ENCODE measurements at places on chromosomes 6 and 20.

- DNase-seq: no peak
These were observed 2.6 kb upstream of the HLA-B start for GRCh38 chr6:31359581-31359980.

DNA sequence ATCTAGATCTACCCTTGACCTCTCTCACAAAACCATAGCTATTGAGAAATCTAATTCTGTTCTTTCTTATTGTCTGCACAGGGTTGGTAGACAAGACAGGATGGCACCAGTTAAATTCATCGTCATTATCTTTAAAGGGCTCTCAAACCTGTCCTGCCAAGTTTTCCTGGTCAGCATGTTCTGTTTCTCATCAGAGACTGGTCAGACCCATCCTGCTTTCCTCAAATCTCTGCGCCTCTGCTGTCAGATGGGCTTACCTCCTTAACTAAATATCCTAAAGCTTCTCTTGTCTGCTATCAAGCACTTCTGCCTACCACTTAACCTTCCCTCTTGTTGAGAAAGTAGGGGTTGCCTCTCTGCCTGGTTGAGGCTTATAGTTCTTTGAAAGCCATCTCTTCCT is 125.2 kb downstream of the MYO6 start:
- DNase-seq: no peak

- no peak for DNase-seq
These were observed 266.5 kb upstream of the RIMS1 start for GRCh38 chr6:71619836-71620235.

- DNase-seq: no peak
These were observed 129.7 kb upstream of the MAP3K4 start for GRCh38 chr6:160861824-160862223.

DNA sequence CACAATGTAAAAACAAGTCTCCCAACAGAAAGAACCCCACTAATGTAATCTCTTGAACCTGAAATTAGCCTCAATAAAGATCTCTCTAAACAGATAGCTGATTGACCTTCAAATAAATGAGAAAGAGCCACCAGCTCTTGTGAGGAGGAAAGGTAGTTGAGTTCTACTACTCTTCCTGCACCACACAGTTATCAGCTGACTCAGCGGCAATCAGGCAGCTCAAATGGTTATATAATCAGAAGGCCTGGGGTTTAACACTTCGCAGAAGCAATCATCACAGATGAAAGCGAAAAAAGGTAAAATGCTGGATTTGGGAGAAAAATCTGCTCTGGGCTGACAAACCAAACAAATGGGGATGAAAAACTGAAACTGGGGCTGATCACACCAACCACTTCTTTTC is 91.8 kb downstream of the CHD6 start:
- no peak for DNase-seq

GRCh38 chr6:119347466-119348095 is 2.0 kb downstream of the MAN1A1 start:
- DNase-seq: no peak

- no peak for DNase-seq
These were observed 20.9 kb upstream of the VNN1 start for GRCh38 chr6:132734694-132735236.

GRCh38 chr20:18537651-18538050 is 29.6 kb upstream of the SMIM26 start:
- no peak for DNase-seq

DNA sequence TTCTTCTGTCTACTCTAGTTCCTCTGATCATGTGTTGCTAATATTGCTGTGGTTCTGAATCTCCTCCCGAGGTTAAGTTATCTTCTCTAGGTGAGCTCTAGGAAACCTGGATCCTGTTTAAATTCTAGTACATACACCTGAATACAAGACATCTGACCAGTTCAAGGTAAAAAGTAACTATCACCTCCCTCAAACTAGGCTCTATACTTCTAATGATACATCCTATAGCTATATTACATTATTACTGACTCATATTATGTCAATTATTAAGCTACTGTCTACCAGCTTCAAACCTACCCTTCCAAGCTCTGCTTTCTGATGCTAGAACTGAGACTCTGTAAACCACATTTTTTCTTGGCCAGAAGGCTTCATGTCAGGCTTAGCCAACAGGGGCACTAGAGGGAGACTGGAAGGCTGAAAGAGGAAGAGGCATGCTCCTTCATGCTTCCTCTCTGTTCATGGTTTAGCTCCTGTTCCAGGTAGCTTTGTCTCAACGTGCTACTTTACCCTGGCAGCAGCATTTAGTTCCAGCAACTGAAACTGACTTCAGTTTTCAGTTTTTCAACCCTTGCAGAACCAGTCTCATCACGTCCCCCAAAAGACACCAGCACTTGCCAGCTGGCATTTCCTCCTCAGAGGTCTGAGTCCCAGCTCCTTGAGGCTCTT is 148.4 kb upstream of the TOP1 start:
- no peak for DNase-seq

- DNase-seq: no peak
These were observed 1642.2 kb downstream of the KHDRBS2 start for GRCh38 chr6:60643870-60644269.

DNA sequence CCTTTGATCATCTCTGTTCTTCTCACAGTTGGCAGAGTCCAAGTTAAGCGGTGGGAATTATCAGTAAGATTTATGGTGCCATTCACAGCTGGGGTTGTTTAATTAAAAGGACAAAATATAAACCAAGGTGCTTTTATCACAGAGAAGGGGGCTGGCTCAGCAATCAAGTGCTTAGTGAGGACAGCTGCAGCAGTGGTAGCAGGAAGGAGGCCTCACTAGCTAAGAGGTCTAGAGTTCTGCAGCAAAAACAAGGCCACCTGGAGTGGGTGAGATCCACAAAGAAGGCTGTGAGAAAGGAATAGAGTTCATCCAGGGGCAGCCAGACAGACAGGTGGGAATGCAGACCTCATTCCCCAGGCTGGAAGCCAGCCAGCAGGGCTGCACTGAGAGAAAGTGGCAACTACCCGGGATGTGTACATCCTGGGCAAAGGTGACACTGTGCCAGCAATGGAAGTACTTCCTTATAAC is 37.1 kb downstream of the PIGU start:
- no peak for DNase-seq

GRCh38 chr6:30840935-30841643 is 43.2 kb upstream of the DDR1 start:
- DNase-seq: no peak

DNA sequence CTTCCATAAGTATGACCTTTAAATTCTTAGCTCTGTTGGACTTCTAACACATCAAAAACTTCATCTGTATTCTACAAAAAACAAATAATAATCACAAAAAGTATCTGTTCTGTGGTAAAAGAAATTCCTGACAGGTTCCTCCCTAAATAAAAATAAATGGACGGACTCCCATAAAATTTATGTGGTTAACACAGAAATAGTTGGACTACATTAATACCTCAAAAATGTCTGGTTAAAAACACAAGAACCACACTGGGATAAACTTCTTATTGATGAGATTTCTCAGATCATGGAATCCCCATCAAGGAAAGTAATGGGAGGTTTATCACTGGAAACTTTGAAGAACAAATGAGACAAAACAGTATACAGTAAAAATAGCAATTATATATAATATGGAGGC is 172.4 kb downstream of the MOXD1 start:
- no peak for DNase-seq

GRCh38 chr6:111027219-111027618 is 45.4 kb downstream of the RPF2 start:
- no peak for DNase-seq

GRCh38 chr6:47098570-47098993 is 56.5 kb upstream of the ADGRF1 start:
- DNase-seq: no peak

GRCh38 chr6:21067521-21067920 is 526.0 kb upstream of the SOX4 start:
- no peak for DNase-seq

DNA sequence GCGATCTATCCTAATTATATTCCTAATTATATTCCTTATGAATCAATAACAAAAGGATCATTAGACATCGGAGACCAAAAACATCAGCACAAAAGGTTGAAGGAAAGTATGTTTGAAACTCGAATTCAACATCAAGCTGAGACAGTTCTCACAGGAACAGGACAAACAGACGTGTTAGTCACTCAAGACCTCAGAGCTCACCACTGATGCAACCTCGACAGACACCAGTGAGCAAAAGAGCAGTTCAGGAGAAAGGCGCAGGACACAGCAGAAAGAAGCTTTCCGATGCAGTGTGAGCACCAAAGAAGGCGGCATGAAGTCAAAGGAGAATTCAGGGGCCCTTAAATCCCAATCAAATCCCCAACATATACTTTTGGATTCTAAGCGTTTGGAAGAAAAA is 6.3 kb upstream of the RAMACL start:
- no peak for DNase-seq

DNA sequence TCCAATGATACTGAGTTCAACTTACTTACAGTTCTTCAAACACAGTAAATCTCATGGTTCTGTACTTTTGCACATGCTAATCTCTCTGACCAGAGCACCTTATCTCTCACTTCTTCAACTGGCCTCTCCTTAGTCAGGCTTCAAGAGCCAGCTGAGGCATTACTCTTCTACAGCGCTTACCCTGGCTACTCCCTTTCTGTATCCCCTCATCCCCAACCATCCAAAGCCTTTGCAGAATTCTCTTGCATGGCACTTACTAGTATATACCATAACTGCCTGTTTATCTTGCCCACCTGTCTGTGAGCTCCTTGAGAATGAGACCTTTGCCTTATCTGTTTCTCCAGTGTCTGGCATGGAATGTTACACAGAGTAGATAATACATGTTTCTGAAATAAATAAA is 49.2 kb downstream of the SESN1 start:
- DNase-seq: no peak
